ENCODE measurements at places on chromosomes 13 and 19.

DNA sequence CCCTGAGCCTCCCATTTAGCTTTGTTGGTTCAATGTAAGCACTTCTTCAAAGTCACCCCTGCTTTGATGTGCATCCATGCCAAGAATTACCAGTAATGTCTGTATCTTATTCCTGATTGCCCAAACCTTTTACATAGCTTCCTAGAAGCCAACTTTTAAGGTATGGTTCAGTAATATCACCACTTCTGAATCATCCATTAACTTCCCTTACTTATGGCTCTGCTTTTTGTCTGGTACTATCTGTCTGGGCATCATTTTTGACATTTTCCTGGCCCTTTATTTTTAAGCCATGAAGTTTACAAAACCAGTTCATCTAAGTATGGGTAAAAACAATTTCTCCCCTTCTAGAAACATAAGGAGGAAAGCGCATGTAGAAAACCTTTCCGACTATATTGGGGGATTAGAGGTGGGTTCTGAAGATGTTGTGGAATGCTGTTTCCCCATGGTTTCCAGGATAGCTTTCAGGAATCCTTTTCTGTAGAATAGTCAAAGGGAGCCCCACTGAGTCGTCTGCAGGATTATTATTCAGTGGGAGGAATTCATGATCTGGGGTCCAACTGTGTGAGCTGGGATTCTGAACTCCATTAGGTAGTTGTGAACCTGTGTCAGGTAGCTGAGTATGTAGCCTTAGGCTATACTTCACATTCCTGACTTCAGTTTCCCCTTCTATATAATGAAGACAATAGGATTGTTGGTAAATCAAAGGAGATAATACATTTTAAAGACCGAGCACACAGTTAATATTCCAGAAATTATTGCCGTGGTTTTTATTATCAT lies 163.8 kb downstream of the SUCLA2 start:
- DNase-seq = no peak

- no peak for DNase-seq
Observed at GRCh38 chr13:30785191-30785850, 50.0 kb downstream of the ALOX5AP start.

DNA sequence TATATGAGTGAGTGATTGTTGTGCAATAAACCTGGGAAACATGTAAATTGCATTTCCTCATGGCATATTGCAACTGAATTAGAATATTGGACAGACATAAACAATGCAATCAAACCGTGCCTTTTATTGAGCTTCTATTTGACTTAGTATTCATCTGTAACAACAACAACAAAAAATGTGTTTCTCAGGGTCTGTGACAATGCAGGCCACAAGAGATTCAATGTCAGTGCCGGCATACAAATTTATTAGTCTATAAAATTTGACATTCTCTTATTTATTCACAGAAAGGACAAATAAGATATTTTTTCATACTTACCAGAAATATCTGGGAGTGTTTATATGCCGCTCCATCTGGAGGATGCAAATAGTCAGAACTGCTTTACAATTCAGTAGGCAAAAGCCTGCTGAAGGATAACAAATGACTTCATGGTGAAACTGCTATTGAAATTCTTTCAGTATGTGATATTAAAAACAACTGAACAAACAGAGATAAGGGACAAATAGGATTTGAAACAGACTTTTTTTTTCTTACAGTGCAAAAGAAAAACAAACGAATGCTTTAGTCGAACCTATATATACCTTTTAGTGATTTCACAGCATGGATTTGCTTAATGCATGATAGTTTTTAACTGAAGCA lies 77.2 kb downstream of the DACH1 start:
- no peak for DNase-seq

DNA sequence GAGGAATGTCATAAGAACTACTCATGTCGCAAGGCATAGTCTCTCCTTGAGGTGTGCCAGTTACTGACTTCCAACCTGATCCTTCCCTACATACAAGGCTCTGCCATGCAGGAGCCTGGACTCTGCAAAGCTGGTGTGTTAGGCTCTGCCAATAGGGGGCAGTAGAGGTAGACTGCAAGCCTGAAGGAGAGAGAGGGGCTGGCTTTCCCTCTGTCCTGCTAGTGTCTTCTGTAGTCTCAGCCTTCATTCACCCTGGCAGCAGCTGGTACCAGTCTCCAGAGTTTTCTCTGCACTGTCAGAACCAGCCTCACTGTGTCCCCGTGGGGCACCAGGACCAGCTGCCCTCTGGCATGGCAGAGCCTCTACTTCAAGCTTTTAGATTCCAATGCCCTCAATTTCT lies 14.5 kb downstream of the SHISA2 start:
- DNase-seq = no peak

- DNase-seq = no peak
Observed at GRCh38 chr19:1756705-1757465, 3.6 kb downstream of the ONECUT3 start.

Measured in DMS79 (cell line).